K562 (cell line): ENCODE measurements at places on chromosomes 2 and 18. TPM values are rescaled to one million over a fixed set of nuclear protein-coding genes. Genes with fewer than 3 reads are reported as not detected.
A peak's percentile ranks its signal among the peaks of the same experiment; 100 is the strongest.

DNA sequence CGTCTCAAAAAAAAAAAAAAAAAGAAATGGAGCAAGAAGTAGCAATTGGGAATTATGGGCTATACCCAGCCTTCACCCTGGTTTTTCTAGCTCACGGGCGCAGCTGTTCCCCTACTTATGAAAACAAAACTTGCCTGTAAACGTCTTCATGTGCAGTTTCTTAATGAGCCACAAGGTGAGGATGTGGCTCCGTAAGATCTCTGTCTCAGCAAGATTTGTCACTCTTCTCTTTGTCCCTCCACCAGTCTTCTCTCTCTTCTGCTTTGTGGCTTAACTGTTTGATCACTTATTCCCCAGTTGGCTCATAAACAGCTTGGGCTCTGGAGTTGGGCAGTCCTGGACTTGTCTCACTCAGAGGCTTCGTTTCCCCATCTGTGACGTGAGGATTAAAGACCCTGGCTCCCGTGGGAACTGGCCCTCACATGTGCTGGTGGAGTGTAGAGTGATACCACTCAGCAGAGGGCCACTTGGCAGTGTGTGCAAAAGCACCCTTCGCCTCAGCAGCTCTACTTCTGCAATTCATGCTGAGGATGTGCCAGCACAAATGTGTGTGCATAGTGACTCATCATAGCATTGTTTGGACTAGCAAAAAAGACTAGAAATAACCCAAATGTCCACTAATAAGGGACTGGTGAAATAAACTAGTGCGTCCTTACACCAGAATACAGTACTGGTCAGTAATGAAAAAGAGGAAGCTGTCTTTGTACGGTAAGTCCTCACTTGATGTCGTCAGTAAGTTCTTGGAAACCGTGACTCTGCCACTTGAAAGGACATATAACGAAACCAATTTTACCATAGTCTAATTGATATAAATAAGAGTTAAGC lies 8.7 kb downstream of the CEP68 start:
- peak; percentile 51 for DNase-seq
- H3K36me3 ChIP-seq = peaks cover 6% of the 10 kb centered on the region; the same call in 2 of the 3 replicates

DNA sequence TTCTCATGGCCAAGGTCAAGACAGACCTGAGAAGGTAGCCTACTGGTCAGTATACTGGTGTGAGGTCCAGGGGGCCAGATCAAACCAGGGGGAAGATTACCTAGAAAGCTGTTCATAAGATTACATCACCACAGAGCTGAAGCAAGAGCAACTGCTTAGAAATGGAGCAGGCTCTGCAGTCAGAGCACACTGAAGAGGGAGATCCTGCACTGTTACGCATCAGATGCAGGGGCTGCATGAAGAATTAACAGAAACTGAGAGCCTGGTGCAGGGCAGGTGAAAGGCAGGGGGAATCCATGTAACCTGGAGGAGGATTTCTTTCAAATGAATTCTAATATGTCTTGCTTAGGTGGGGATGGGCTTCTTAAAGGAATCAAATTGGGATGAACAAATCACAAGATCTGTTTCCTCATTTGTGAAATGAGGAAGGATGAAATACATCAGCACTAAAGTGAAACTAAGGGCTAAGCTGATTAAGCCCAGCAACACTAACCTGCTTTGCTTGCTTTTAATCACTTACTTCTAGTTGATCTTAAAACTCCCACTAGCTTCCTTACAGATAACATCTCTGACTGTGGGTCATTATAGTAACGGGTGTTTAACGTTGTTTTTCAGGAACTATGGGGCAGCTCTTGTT lies 74.3 kb upstream of the ADAM23 start:
- H3K27me3 ChIP-seq = no peaks in the 10 kb centered on the region
- no peaks in the 10 kb centered on the region for H3K36me3 ChIP-seq
- no peak overlapping the region for H3K4me3 ChIP-seq
- no peak for DNase-seq
- H3K27ac ChIP-seq = no peak overlapping the region
- H3K4me1 ChIP-seq = no peaks in the 10 kb centered on the region

GRCh38 chr2:95337829-95338228 lies 40.7 kb downstream of the KCNIP3 start:
- H3K27me3 ChIP-seq = peaks cover 14% of the 10 kb centered on the region
- no peaks in the 10 kb centered on the region for H3K4me1 ChIP-seq
- no peaks in the 10 kb centered on the region for H3K36me3 ChIP-seq
- H3K4me3 ChIP-seq = no peak overlapping the region
- no peak overlapping the region for H3K27ac ChIP-seq

FSHR gene
- not detected in 2 replicates for total RNA-seq

MROH2A gene
- total RNA-seq = not detected in 2 replicates
